ENCODE measurements at places on chromosomes 4 and X.

- DNase-seq, result peak; percentile 3
Measured at GRCh38 chrX:97616883-97617530, 733.3 kb downstream of the RPA4 start.

GRCh38 chr4:11632483-11632882 is 203.8 kb upstream of the HS3ST1 start:
- no peak for DNase-seq

- no peak for DNase-seq
Measured at GRCh38 chr4:145881989-145882388, 56.6 kb downstream of the ZNF827 start.

DNA sequence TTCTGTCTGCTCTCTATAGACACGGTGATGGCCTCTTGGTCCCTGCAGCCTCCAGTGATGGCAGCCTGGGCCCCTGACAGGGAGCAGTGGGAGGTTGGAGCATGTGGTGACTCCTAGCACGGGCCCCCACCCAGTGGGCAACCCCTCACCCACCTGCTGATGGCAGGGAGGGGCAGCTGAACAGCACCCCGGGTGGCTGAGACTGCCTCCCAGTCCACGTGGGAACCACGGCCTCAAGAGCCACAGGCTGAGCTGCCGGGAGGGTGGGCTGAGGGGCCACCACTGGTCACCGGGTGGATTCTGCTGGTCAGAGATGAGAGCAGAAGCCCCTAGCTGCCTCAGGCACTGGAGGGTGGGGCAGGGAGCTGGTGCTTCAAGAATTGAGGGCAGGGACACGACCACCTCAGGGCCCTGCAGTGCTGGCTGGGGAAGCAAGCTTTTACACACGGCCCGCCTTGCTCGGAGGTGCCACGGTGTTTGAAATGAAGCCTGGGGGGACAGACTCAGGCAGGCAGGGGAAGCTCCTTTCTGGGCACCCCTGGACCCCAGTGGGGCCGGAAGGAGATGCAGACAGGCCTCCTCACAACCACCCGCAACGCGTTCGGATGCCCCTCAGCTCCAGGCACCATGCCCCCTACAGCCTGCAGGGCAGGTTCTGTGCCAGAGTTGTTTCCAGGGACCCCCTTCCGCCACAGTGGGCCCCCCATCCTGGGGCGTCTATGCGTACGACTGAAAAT is 6.3 kb upstream of the HAUS3 start:
- no peak for DNase-seq

DNA sequence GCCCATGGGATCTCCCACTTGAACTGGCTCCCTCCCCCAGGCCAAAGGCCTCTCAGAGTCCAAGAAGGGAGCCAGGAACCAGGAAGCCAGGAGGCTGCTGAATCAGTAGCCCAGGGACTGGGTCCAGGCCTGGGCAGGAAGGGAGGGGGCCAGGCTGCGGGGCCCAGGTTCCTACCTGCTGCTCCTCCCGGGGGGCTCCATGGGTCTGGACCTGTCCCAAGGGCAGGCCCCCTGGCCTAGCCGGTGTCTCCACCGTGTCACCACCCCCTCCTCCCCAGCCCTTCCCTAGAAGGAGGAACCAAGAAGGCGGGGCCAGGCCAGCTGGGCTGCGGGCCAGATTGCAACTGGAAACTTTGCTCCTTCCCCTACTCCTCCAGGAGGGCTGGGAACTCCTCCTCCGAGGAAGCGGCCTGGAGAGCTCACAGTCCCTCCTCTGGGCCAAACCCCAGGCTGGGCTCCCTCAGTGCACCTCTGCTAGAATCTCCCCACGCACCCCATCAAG is at the start of gene IQSEC2:
IQSEC2 (minus strand) TSS at position 264 of the 502 bp plus-strand sequence.
- DNase-seq, result peak; percentile 45

GRCh38 chr4:173766171-173766600 is 236.2 kb upstream of the HAND2 start:
- no peak for DNase-seq

DNA sequence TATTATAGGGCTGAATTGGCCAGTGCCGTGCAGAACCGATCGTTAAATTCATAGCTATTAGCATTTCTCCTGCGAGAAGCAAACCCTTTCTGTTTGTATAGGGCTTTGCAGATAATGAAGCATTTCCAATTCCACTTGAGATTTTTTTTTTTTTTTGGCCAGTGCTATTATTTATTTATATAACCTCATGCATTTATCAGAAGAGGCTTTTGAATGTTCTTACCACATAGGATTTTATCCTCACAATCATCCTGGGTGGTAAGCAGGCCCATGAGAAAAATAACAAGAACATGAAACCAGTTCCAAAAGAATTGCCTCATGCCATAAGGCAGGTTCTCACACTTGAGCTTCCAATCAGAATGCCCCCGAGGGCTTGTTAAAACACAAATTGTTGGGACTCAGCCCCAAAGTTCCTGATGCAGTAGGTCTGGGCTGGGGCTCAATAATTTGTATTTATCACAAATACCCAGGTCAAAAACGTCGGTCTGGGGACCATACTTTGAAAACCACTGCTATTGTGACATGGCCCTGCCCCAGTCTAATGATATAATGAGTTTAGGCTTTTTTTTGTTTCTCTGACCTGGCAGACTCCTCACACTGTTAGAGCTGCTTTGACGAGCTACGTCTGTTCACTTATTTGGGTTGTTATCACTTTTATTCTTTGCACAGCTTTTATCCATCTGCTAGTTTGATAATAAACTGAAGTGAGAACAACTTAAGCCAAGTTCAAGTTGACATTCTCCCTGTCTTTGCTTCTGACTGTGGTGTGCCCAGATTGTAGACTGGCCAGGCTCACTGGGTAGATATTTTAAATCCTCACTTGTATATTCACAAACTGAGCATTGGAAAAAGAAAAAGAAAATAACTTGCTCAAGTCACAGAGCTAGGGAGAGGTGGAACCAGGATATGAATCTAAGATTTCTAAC is 20.1 kb downstream of the SUPT20HL1 start:
- no peak for DNase-seq

DNA sequence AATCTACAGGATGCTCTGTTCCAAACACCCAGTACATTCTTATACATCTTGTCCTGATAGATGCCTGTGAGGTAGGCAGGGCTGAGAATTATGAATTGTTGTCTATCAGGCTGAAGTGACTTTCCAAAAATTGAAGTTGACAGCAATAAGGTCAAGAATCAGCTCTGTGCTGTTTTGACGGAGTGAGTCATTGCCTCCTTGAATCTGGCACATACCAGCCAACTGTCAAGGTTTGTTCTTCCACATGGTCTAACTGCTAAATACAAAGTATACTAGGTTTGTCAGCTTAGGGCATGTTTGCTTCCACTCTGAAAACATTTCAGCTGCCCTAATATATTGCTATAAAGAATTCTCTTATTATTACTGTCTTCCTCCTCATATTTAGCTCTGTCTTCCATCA is 32.3 kb downstream of the SH3RF1 start:
- DNase-seq, result peak; percentile 12

Measured in amniotic stem cell (primary cell).